SK-N-SH (cell line): ENCODE measurements at places on chromosomes 2 and 18. TPM values are rescaled to one million over a fixed set of nuclear protein-coding genes. Genes with fewer than 3 reads are reported as not detected.

Gene FBLN7
- 1.8 and 4.4 TPM in 2 replicates for polyA plus RNA-seq

Gene PJVK
- polyA plus RNA-seq: 5.3 and 10.8 TPM in 2 replicates

DNA sequence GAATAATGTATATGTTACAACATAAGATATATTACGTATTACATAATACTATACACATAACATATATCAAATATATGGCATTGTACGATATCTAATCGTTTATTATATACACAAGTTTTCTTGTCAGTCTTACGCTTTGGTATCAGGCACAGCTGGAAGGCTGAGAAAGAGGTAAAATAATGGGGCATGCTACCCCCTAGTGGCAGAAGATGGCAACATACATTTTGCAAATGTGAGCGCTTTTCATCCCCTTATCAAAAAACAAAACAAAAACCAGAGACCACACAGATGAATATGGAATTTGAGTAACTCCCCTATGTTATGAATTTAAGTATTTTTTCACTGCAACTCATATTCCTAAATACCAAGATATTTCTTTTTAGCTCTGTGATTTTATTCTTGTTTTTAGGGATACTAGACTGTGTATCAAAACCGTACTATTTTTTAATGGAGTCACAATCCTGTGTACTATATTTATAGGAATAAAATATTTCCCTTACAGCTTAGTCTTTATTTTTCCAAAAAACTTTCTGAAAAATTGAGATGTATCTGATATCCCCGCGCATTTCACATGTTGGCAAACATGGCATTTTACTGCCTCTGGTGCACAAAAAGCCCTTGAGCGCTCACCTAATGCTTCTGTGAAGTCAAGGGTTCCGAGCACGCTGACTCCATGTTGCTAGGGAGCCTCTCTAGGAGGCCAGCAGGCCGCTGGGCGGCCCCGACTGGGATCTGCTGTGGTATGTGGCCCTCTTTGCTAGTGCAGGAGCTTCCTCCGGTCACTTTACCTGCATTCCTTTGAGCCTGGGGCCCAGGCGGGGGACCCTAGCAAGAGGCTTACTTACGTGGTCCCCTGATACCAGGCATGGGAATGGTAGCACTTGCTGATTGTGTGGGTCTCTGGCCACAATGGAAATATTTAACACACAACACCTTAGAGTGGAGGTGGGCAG, 62.5 kb downstream of the SLC4A3 start:
- peaks cover 2% of the 10 kb centered on the region; the same call in 1 of the 2 replicates for H3K4me1 ChIP-seq
- peaks cover 15% of the 10 kb centered on the region; the same call in 1 of the 2 replicates for H3K27me3 ChIP-seq

GRCh38 chr2:133223226-133223625, 345.0 kb downstream of the NCKAP5 start:
- H3K27me3 ChIP-seq: no peaks in the 10 kb centered on the region
- H3K4me3 ChIP-seq: no peak overlapping the region
- no peaks in the 10 kb centered on the region for H3K36me3 ChIP-seq
- no peaks in the 10 kb centered on the region for H3K4me1 ChIP-seq
- DNase-seq: no peak

- H3K27ac ChIP-seq: no peak overlapping the region
- no peaks in the 10 kb centered on the region for H3K36me3 ChIP-seq
- peaks cover 7% of the 10 kb centered on the region; the same call in 1 of the 2 replicates for H3K4me1 ChIP-seq
- H3K4me3 ChIP-seq: peak overlapping the region; percentile 62
Observed at GRCh38 chr2:118774458-118775133, 72.9 kb downstream of the EN1 start.

- no peak overlapping the region for H3K4me3 ChIP-seq
- H3K4me1 ChIP-seq: no peaks in the 10 kb centered on the region
- H3K36me3 ChIP-seq: no peaks in the 10 kb centered on the region
- no peak overlapping the region for H3K27ac ChIP-seq
- H3K27me3 ChIP-seq: no peaks in the 10 kb centered on the region
- no peak for DNase-seq
Observed at GRCh38 chr2:143808166-143808565, 678.9 kb downstream of the ARHGAP15 start.

DNA sequence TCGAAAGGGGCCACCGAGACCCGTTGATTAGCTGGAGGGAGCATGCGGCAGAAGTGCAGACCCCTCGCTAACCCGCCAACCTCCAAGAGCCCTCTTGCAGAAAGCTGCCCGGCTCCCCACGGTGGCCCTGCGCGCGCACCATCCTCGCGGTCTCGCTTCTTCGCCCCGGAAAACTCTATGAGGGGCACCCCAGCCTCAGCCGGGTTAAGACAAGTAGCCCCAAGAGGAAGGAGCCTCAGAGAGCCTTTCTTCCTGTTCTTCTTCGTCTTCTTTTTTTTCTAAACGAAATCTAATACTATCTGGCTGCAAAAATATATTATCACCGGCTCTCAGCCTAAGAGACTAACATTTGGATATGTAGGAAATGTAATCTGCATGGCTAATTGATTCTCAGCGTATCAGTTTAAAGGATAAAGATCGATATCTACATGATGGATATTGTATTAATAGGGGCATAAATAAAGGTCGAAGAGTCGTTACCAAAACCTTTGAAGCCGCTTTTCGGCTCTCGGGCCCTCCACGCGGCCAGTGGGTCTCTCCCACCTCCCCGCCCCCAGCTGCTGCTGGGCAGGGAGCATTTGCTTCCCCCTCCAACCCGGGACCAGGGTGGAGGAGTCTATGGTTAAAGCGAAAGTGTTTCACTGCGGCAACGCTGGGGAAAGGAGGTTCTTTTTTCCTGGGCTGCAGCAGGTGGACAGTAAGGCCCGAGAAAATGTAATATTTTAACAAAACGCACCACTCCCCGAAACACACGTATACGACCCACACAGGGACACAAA, 6.1 kb upstream of the PAX3 start:
- DNase-seq: no peak
- no peak overlapping the region for H3K27ac ChIP-seq
- no peaks in the 10 kb centered on the region for H3K36me3 ChIP-seq
- H3K4me1 ChIP-seq: peaks cover 11% of the 10 kb centered on the region; the same call in 1 of the 2 replicates

Gene AQP4
- not detected in 2 replicates for polyA plus RNA-seq

Gene PLA2R1
- not detected in 2 replicates for polyA plus RNA-seq

DNA sequence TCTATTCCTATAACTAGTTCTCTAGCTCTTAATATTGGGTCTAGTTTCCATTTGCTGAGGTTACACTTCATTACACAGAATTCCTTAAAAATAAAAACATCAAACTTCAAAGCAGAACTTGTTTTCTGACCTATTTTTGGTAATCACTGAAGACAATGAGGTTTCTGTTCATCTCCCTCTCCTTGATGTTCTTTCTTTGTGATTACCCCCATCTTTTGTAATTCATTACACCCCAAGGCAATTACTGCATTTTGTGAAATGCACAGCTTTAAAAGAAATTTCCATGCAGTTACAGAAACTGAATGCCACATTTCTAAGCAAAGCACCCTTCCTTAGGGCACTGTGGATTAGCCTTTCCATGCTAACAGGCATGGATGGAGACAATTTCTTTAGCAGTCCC, 363.2 kb upstream of the RND3 start:
- no peak overlapping the region for H3K27ac ChIP-seq
- no peak for DNase-seq
- peaks cover 3% of the 10 kb centered on the region for H3K4me1 ChIP-seq

GRCh38 chr2:52510432-52510831, 1257.2 kb upstream of the CHAC2 start:
- H3K27ac ChIP-seq: no peak overlapping the region
- H3K36me3 ChIP-seq: no peaks in the 10 kb centered on the region
- H3K4me1 ChIP-seq: no peaks in the 10 kb centered on the region
- no peaks in the 10 kb centered on the region for H3K27me3 ChIP-seq
- H3K4me3 ChIP-seq: no peak overlapping the region

DNA sequence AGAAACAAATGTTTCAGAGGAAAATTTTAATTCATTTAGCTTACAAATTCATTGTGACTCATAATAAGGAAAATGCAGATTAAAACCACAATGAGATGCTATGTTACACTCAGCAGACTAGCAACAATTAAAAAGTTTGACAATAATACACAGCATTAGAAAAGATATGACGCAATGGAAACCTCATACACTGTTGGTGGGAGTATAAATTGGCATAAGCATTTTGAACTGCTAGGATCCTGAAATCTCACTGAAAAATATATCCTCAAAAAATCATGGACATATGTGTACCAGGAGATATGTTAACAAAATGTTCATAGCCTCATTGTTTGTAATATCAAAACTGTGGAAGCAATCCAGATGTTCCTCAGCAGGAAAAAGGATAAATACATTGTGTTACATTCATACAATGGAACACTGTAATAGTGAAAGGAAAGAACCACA, 13.7 kb downstream of the CALCRL start:
- H3K4me1 ChIP-seq: no peaks in the 10 kb centered on the region; the same call in 1 of the 2 replicates
- no peaks in the 10 kb centered on the region for H3K27me3 ChIP-seq
- H3K36me3 ChIP-seq: no peaks in the 10 kb centered on the region

Gene NT5DC4
- not detected in 2 replicates for polyA plus RNA-seq

DNA sequence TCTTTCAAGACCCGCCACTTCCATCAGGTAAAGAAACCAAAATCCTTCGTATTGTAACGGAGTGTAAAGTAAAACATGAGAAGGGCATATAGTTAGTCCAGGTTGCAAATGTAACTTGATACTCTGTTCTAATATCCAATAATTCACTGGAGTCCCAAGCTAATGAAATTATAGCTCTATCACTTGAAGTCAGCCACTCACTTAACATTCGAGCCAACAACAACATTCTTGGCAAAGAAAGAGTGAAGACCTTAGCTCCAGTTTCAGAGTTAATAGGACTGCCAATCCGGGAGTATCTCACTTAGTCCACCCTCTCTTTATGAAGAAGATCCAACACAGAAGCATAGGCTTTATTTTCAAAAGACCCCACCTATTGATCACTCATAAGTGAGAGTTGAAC, 298.0 kb upstream of the SOX11 start:
- H3K4me1 ChIP-seq: peaks cover 2% of the 10 kb centered on the region; the same call in 1 of the 2 replicates
- no peak overlapping the region for H3K4me3 ChIP-seq
- H3K27ac ChIP-seq: no peak overlapping the region
- H3K36me3 ChIP-seq: no peaks in the 10 kb centered on the region
- H3K27me3 ChIP-seq: no peaks in the 10 kb centered on the region
- no peak for DNase-seq

DNA sequence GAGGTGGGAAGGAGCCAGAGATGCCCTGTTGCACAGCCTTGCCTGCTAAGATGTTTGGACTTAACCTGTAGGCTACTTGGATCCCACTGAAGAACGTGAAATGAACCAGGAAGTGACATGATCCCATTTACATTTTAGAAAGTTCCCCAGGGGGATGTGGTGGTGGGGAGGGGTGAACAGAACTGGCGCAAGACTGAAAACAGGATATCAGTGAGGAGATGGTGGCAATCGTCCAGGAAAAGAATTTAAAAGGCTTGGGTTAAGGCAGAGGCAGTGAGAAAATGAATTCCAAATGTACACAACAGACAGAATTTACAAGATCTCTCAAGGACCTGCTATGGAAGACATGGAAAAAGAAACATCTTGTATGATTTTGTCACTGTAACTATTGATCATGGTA, 42.3 kb downstream of the SULT1C2 start:
- no peak for DNase-seq
- no peak overlapping the region; the same call in 1 of the 2 replicates for H3K27ac ChIP-seq
- no peaks in the 10 kb centered on the region for H3K36me3 ChIP-seq
- no peaks in the 10 kb centered on the region for H3K27me3 ChIP-seq

Gene LYG1
- 1.2 and 1.4 TPM in 2 replicates for polyA plus RNA-seq

DNA sequence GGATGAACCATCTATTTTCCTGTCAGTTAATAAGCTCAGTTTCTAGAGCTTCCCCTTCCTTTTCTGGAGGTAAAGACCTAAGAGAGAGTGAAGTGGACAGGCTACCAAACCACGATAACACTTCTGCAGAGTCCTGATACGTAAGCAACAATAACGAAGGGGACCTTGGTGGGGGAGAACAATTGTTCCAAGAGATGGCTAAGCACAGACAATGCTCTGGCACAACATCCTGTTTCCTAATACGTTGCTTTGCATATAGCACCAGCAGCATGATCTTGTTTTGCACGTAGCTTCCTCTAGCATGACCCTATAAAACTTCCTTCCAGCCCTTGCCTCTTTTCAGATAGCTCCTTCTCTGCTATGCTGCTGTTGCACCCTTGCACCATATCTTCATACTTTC, 247.3 kb downstream of the RAD51AP2 start:
- DNase-seq: no peak
- no peaks in the 10 kb centered on the region for H3K27me3 ChIP-seq
- H3K36me3 ChIP-seq: no peaks in the 10 kb centered on the region
- no peaks in the 10 kb centered on the region; the same call in 1 of the 2 replicates for H3K4me1 ChIP-seq

GRCh38 chr2:30653847-30654246, 153.4 kb downstream of the CAPN13 start:
- DNase-seq: no peak
- no peaks in the 10 kb centered on the region for H3K36me3 ChIP-seq
- H3K27me3 ChIP-seq: no peaks in the 10 kb centered on the region
- no peaks in the 10 kb centered on the region; the same call in 1 of the 2 replicates for H3K4me1 ChIP-seq
- H3K4me3 ChIP-seq: no peak overlapping the region

DNA sequence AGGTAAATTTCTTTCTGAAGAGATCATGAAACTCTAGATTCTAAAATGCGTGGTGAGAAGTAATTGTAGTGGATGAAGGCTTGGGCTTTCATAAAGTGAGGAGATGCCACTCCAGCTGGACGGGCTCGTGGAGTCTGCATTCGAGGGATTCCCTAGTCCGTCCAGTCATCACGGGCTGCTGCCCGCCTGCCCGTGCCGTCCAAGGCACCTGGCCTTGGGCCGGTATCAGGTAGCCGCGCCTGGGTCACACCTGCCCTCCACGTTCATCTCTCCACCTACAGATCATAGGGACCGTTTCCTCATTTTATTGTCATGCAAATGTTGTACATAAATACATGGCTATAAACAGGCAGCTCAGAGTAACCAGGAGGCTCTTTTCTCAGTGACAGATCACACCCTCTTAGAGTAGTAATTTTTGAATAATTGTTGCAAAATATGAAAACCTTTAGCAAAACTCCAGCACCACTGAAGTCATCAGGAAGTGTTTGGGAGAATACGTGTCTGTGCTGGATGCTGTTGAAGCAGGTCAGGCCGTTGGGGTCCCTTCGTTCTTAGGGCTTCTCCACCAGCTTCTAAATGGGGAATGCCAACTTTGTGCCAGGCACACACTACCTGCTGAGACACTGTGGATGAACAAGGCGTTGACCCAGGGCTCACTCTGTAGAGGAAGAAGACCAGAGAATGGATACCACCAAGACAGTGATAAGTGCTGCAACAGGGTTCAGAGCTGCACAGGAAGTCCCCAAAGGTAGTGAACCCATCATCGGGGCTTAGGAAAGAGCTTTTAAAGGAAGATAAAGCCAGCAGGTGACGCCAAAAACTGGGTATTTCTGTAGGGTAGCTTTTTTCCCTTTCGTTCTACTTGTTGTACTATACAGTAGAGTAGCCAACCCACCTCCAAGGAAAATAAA, 112.5 kb downstream of the FAM210A start:
- H3K36me3 ChIP-seq: no peaks in the 10 kb centered on the region
- H3K4me1 ChIP-seq: peaks cover 10% of the 10 kb centered on the region; the same call in 1 of the 2 replicates
- DNase-seq: no peak
- no peak overlapping the region for H3K4me3 ChIP-seq

Gene PNKD
- 92.2 and 101 TPM in 2 replicates for polyA plus RNA-seq
